ENCODE measurements at places on chromosomes 3 and 15.

- no peak for DNase-seq
Measured at GRCh38 chr3:1908651-1909445, 189.8 kb upstream of the CNTN4 start.

GRCh38 chr3:75380276-75380771 lies 283.8 kb upstream of the FRG2C start:
- DNase-seq: no peak

DNA sequence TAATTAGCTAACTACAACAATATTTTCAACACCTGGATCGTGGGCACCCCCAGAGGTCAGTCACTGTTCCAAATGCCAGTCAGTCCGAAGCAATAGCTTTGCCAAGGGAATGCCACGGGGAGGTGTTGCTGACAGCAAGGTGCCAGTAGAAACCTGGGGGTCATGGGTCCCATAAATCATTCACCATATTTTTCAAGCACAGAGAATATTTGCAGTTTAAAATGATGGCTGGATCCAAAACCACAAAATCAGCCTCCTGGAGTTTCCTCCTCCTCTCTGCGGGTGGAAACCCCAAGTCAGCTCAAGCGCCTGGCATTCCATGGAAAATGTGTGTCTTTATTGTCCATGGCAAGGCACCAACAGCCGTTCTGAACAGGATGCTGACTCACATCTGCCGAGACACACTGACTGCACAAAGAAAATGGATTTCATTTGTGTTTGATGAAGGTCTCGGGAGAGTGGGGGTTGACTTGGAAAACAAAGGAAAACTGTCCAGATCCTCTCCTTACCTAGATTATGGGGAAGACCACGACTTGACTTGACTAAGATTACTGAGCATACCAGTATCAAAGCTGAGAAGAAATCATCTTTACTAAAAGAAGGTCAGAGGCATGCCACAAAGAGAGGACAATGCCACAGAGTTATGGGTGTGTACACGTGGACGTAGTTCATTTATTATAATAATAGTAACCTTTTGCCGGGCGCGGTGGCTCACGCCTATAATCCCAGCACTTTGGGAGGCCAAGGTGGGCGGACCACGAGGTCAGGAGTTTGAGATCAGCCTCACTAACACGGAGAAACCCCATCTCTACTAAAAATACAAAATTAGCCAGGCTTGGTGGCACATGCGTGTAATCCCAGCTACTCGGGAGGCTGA lies 26.4 kb downstream of the ANXA2 start:
- DNase-seq: peak; percentile 94

- no peak for DNase-seq
Measured at GRCh38 chr3:71063773-71064290, 519.7 kb downstream of the FOXP1 start.

DNA sequence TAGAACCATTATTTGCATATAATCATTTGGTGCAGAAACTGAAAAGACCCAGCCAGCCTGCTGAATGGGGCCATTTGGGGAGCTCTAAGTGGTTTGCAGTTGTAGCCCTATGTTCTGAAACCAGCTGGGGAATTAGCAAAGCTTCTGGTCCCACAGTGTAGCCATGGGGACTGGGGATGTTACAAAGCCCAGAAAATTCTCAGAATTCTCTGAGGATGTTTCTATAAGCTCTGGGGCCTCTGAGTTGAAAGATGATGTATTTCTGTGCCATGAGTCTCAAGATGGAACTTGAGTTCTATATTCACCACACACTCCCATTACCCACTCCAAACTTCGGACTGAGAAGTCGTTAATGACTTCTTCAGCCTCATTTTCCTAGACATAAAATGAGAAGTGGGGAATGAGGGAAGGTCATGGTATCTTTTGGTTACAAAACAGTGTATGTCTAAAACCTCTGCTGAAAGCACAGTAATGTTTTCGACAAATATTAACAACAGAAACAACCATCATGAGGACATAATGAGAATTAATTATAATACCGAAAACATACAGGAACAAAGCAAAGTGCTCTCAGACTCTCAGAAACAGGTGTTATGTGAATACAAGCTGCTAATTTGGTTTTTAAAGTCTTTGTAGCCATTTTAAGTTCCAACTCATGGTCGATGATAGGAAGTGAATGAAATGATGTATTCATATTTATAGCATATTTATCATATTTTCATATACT lies 89.4 kb downstream of the RFTN1 start:
- no peak for DNase-seq

GRCh38 chr3:3165650-3166049 lies 13.8 kb downstream of the CRBN start:
- DNase-seq: no peak

DNA sequence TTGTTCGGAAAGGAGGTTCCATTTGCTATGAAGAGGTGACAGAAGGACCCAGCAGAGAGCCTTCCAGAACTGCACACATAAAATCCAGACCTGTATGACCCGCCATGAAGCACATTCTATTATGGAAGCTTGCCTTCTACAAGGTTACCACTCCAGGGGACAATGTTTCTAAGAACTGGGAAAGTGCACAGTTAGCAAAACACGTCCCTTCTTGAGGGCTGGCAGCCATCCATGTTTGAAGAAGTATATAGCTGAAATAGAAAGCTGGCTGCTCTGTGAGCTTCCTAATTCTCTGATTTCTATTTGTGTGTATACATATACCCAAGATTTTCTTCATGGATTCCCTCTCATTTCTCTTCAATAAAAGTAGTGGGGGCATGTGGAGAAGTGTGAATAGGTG lies 74.6 kb downstream of the CNTN3 start:
- no peak for DNase-seq

DNA sequence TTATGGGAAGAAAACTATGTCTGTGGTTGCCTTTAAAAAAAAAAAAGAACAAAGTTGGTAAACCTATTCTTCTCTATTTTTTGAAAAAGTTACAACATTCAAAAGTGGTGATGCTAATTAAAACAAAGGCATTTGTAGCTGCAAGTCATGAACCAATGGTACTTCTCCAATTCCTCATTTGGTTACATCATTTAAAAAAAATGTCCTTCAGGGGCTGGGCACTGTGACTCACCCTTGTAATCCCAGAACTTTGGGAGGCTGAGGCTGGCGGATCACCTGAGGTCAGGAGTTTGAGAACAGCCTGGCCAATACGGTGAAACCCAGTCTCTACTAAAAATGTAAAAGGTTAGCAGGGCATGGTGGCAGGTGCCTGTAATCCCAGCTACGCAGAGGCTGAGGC lies 574.6 kb downstream of the VGLL3 start:
- no peak for DNase-seq

DNA sequence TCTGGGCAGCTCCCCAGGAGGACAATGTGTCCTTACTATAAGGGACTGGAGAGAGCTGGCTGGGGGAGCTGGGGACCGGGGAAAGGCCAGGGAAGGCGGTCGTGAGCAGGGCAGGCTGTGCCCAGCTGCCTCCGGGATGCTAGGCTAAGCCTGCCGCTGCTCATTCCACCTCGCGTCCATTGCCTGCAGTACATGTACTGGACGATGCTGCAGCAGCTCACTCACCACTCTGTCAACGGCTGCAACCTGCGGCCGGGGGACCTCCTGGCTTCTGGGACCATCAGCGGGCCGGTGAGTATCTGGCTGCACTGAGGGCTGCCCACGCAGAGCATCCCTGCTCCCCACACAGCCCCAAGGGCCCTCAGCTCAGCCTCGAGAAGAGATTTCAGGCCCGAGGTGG lies 27.1 kb downstream of the FAH start:
- DNase-seq: no peak

GRCh38 chr3:23192816-23193215 lies 10.3 kb upstream of the UBE2E2 start:
- no peak for DNase-seq

DNA sequence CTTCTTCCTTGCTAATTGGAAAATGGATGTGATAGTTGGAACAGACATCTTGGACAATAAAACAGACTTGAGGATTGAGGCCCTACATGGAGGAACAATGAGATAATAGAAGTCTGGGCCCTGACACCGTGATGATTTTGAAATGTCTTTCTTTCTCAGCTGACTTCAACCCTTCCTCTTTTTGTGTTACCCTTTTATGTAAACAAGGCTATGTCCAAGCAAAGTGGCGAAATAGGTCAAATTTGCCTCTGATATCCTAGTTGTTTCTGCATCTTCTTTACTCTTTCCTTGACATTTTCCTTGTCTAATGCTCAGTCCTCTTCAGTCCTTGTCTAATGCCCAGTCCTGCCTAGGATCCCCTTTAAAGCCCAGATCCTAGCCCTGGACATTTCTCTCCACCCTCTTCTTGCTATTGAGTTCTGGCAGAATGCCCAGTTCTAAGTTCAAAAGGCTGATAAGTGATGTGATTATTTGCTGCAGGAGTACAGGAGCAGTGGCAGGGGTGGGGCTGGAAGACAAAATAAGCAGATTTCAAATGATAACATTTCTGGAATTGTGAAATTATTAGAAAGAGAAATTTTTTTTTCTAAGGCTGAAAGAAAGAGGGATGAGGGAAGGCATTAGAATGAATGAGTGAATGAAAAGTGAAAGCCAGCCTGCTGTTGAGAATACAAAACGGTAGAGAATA lies 6.5 kb upstream of the VPS8 start:
- DNase-seq: no peak

- DNase-seq: no peak
Measured at GRCh38 chr3:48459331-48459730, 12.8 kb downstream of the ATRIP start.

DNA sequence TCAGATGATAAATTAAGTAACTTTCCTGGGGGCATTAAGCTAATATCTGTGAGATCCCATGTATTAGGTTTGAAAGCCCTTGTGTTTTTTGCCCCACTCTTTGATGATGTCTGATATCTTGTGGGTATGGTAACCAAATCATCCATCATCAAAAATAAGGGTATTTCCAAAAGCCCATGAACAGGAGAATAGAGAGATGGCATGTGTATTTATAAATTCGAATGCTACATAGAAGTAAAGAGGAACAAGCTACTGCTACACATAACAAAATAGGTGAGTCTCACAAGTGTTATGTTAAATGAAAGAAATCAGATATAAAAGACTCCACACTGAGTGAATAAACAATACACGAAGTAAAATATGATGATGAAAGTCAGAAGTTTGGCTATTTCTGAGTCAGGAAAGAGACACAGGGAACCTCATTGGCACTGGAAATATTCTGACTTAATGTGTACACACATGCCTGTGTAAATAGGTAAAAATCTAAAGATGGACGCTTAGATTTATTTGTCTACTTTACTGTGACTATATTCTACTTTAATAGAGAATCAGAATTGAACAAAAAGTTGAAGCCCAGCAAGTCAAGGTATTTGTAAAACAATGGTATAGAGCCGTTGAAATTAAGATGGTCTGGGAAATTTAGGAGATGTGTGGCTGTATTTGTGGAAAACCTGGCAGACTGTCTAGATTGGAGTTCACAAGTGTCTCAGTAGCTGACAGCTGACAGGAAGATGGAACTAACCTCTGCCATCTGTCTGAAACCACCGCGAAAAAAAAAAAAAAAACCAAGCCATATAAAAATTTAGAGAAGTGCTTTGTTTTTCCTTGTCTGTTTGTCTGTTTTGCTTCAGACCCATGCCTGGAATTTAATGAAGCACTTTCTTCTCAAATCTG lies 111.0 kb upstream of the TGFBR2 start:
- DNase-seq: no peak

DNA sequence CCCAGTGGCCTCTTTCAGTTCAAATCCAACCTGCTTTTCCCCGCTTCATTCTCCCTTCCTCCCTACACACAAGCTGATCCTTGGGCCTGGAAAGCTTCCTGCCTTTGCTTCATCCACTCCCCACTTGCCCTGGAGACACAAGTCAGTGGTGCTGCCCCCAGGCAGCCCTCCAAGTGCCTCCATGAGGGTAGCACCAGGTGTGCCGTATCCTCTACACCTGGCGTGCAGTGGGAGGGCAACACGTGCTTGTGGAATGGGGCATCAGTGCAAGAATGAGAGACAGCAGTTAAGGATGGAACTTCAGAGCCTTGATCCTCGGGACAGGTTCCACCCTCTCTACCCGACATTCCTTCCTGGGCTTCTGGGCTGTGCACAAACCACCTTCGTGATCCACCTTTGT lies 3.8 kb downstream of the ANPEP start:
- no peak for DNase-seq

DNA sequence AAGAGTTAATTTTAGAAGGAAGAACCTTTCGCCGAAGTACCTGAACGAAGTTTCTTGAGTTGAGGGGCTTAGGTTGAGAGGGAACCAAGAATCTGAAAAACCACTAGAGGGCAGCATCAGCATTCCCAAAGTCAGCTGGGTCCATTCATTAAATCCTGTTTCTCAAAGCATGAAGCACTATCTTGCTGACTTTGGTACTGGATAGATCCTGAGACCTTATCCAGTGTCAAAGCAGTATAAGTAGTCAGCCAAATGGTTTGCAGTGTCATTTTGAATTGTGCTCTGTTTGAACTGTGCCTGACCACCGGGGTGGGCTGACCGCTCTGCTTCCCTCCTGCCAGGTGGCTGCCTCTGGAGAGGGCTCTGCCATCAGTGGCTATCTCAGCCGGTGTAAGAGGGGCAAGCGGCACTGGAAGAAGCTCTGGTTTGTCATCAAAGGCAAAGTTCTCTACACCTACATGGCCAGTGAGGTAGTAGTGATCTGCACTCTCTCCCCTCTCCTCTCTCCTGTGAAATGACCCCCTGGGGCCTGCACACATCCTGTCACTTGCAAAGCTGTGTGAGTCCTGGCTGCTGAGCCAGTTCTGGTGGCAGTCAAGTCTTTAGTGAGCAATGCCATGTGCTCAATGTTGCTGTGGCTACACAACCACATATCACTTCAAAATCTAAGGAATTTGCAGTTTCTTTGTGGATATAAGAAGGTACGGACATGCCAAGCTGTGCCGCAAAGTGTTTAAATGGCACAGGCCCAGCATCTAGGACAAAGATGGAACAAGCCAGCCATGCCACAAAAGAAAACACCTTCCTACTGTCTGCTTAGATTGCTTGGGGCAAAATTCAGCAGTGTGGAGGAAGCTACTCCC lies 21.4 kb upstream of the NR2C2 start:
- DNase-seq: peak; percentile 28

Data from kidney epithelial cell (primary cell).